ENCODE measurements at places on chromosomes 12 and 14.

DNA sequence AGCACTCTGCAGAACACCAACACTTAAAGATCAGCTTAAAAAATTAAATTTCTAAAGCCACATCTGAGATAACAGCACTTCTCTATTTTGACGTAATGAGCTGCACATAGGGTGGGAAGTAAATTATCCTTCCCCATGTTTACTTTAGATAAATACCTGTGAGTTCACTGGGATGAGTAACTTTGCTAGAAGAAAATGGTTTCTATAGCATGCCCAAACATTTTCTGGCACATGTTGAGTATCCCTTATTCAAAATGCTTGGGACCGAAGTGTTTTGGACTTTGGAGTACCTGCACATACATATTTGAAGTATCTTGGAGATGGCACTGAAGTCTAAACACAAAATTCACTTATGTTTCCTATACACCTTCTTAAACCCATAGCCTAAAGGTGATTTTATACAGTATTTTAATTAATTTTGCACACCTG is 6.6 kb downstream of the SLC38A2 start:
- no peak for DNase-seq

- no peak for DNase-seq
Observed at GRCh38 chr12:16607906-16608775, 2.2 kb upstream of the LMO3 start.

GRCh38 chr12:122732170-122732569 is 1.5 kb upstream of the HCAR1 start:
- no peak for DNase-seq

- peak; percentile 62 for DNase-seq
Observed at GRCh38 chr12:31629756-31630732, 29.4 kb upstream of the ETFBKMT start.

DNA sequence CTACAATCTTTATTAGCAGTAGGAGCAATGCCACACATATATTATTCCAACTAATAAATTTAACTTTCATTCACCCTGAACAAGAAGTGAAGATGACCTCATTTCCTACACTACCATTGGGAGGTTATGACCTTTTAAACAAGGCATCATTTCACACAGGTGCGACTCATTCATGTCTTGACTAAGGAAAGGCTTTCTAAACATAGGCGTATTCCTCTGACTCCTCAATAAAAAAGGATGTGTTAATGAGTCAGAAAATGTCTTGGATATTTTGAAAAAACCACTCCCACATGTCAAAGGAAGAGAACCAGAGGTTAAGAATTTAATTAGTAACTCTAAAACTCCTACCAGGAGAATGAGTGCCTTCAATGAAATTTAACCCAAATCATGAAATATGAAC is 115.2 kb downstream of the PRICKLE1 start:
- DNase-seq = no peak

GRCh38 chr14:104362761-104363605 is 216.6 kb upstream of the C14orf180 start:
- DNase-seq = peak; percentile 9

- no peak for DNase-seq
Observed at GRCh38 chr14:83702619-83703018, 1827.3 kb upstream of the FLRT2 start.

- DNase-seq = no peak
Observed at GRCh38 chr12:52515927-52516831, 4.0 kb downstream of the KRT5 start.

- no peak for DNase-seq
Observed at GRCh38 chr14:89920056-89920455, 34.5 kb downstream of the EFCAB11 start.

- DNase-seq = no peak
Observed at GRCh38 chr14:106395456-106396050, 869.2 kb downstream of the TMEM121 start.

- no peak for DNase-seq
Observed at GRCh38 chr12:9727813-9728212, 5.1 kb downstream of the CLECL1 start.

- DNase-seq = no peak
Observed at GRCh38 chr12:47360771-47361388, 281.1 kb upstream of the AMIGO2 start.

- peak; percentile 48 for DNase-seq
Observed at GRCh38 chr14:91509083-91509877, 830 bp downstream of the PPP4R3A start.

Measured in femur (tissue), 1 donor.